A549 treated with DMSO at 1 μM for 4 hours (cell line): ENCODE measurements at places on chromosomes 3 and 15. TPM values are rescaled to one million over a fixed set of nuclear protein-coding genes. Genes with fewer than 3 reads are reported as not detected.

LINGO1 gene
- total RNA-seq, result 7.1 to 12.6 TPM (median 8.4 TPM) in 5 replicates

HTR3E gene
- total RNA-seq, result not detected in 5 replicates

TRPM1 gene
- not detected in 5 replicates for total RNA-seq

CAMK2N2 gene
- total RNA-seq, result 0.90 to 1.7 TPM (median 1.1 TPM) in 5 replicates

ISLR2 gene
- 0.07 to 0.30 TPM (median 0.12 TPM) in 5 replicates for total RNA-seq

USP3 gene
- total RNA-seq, result 48.8 to 56.7 TPM (median 51.9 TPM) in 5 replicates

BSN gene
- 0.16 to 0.37 TPM (median 0.17 TPM) in 5 replicates for total RNA-seq

TMC3 gene
- not detected in 5 replicates for total RNA-seq

C3orf85 gene
- total RNA-seq, result not detected in 5 replicates

RNF168 gene
- total RNA-seq, result 5.1 to 6.4 TPM (median 5.6 TPM) in 5 replicates

TTLL13 gene
- 0.14 to 0.16 TPM (median 0.15 TPM) in 4 of 5 replicates, not detected in the other for total RNA-seq

FBXO40 gene
- total RNA-seq, result not detected in 5 replicates

RLBP1 gene
- total RNA-seq, result not detected in 5 replicates

CHRNB4 gene
- 0.73 to 1.7 TPM (median 0.95 TPM) in 5 replicates for total RNA-seq

PCOLCE2 gene
- 27.6 to 40.9 TPM (median 34.2 TPM) in 5 replicates for total RNA-seq

ELL3 gene
- total RNA-seq, result 0.77 to 1.8 TPM (median 1.6 TPM) in 5 replicates

ROBO1 gene
- total RNA-seq, result 8.6 to 15.3 TPM (median 14.8 TPM) in 5 replicates

ZMYND10 gene
- total RNA-seq, result 0.53 to 1.2 TPM (median 1.00 TPM) in 5 replicates

RPP14 gene
- total RNA-seq, result 11.5 to 21.2 TPM (median 11.8 TPM) in 5 replicates

ABHD2 gene
- 70.0 to 104 TPM (median 93.8 TPM) in 5 replicates for total RNA-seq

WDR93 gene
- total RNA-seq, result 0.13 to 0.21 TPM (median 0.19 TPM) in 5 replicates

SOX14 gene
- not detected in 5 replicates for total RNA-seq

OXSM gene
- total RNA-seq, result 16.7 to 22.4 TPM (median 19.5 TPM) in 5 replicates

NDN gene
- total RNA-seq, result 0.05 to 0.10 TPM in 2 of 5 replicates, not detected in the others

SLTM gene
- 75.6 to 86.8 TPM (median 80.6 TPM) in 5 replicates for total RNA-seq

C2CD4A gene
- total RNA-seq, result 0.02 to 0.07 TPM (median 0.02 TPM) in 3 of 5 replicates, not detected in the others

CCDC32 gene
- 13.8 to 20.0 TPM (median 18.1 TPM) in 5 replicates for total RNA-seq

DNAH12 gene
- 0.07 to 0.12 TPM (median 0.09 TPM) in 4 of 5 replicates, not detected in the other for total RNA-seq

CD200R1 gene
- total RNA-seq, result 0.06 to 0.10 TPM (median 0.06 TPM) in 3 of 5 replicates, not detected in the others

NCK1 gene
- total RNA-seq, result 24.4 to 30.8 TPM (median 27.7 TPM) in 5 replicates

NANOGP8 gene
- not detected in 5 replicates for total RNA-seq

ARGFX gene
- total RNA-seq, result not detected in 5 replicates

CATSPER2 gene
- total RNA-seq, result 0.36 to 1.9 TPM (median 0.69 TPM) in 5 replicates

BAHD1 gene
- total RNA-seq, result 11.3 to 13.3 TPM (median 12.0 TPM) in 5 replicates

BOC gene
- 6.9 to 8.7 TPM (median 7.5 TPM) in 5 replicates for total RNA-seq

SI gene
- not detected in 5 replicates for total RNA-seq

MYO9A gene
- 6.8 to 12.7 TPM (median 10.3 TPM) in 5 replicates for total RNA-seq
